Effector CD8-positive, alpha-beta T cell (primary cell): ENCODE measurements at places on chromosomes 7 and 10.

DNA sequence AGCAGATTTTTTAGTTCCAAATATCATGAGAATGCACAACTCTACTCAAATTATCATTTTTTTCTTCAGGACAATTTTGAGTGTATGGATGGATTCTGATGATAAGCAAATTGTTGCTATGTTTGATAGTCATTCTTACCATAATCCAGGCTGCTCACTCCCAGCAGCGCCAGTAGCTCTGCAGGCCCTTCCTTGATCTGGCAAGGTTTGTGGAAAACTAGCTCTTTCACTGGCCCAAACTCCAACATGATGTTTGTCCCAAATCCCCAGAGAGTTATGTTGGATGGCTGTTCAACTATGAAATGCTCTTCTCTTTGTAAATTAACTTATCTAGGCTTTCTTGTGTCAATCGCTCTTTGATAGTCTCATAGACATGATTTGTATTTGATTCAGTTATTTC, 933.7 kb downstream of the DNAJB9 start:
- no peak for DNase-seq

GRCh38 chr10:12512332-12513002, 163.1 kb downstream of the CAMK1D start:
- no peak for DNase-seq

- DNase-seq = no peak
Measured at GRCh38 chr7:4484545-4484944, 197.6 kb upstream of the FOXK1 start.

DNA sequence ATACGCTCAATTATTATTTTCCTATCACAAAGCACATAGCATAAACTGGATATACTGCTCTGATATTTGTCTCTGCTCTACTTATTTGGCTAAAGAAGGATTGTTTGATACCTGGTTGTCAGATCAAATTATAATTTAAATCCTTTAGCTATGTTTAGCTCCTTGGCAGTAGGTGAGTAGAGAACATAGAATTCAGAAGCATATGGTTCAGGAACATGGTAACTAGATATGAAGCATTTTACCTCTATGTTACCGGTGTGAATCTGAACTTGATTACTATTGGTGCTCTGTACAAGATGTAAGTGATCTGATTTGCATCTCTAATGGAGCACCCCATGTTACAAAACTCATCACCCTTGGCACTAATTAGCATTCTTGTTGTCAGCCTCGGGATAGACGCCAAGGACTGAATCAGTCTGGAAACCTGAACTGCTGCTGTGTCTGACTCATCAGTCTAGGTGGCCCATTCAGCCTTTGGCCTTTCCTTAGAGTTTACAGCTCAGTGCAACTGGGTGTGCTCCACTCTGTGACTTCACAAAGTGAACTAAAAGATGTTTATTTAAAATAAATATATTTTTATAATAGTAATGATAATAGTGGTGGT, 12.3 kb upstream of the MYPN start:
- no peak for DNase-seq

DNA sequence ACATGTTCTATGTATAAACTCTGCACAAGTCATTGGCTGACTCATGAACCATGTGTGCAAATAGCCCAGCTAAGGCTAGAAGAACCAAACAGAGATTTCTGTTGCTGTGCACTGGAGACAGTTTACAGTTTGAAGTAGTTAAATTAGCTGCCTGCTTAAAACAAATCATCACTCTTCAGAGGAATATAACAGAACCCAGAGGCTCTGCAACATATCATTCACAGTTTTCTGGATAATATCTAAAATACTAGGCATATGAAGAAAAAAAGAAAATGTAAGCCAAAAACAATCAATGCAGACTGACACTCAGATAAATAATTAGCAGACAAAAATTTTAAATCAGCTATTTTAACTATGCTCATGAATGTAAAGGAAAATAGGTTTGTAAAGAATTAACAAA, 23.6 kb upstream of the FAM204A start:
- DNase-seq = no peak

GRCh38 chr7:37531225-37531624, 82.6 kb upstream of the ELMO1 start:
- DNase-seq = no peak

DNA sequence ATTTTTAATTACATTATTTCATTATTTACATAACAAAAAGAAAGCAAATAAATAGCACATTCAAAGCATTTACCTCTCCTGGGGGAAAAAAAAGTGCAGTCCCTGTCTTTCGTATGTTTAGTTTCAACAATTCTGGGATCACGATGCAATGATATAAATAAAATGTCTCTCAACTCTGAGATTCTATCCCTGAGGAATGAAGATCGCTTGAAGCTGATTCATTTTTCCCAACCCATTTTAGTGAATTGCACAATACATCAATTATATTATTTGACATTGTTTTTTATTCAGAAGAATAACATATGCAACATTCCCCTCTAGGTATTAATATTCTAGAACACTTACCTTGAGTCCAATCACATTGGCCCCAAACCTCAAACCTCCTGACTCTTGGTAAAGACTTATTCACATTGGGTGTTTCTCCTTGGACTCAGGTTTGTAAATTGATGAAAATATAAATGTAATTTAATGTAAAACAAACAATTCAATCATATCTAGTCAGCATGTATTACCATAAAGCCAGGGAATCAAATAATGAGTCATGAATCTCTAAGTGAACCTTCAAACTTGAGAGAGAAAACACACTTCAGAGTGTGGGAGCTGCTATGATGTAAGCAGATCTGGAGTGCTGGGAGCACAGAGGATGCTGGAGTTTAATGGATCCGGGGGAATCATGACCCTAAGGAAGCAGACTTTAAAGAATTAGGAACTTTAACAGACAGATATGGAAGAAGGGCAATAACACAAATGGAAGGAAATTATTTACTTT, 5.3 kb upstream of the SCIN start:
- no peak for DNase-seq

GRCh38 chr10:42475168-42476098, 162.9 kb downstream of the ZNF33B start:
- DNase-seq = no peak

DNA sequence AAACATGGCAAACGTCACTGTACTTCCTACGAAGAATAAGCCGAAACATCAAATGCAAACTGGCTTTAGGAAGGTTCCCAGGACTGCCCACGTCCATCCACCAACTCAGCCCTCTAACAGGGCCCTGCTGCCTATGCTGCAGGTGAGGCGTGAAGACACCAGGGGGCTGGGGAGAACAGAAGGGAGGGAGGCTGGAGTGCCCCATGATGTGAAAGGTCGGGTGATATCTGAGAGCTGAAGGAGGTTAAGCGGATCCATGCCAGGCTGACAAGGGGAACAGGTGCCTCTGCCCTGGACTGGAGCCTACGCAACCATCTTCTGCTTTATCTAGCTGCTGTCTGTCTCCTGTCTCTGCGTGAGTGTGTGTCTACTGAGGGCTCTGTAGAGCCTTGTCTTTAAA, 40.2 kb upstream of the ATP6V0A4 start:
- DNase-seq = no peak

DNA sequence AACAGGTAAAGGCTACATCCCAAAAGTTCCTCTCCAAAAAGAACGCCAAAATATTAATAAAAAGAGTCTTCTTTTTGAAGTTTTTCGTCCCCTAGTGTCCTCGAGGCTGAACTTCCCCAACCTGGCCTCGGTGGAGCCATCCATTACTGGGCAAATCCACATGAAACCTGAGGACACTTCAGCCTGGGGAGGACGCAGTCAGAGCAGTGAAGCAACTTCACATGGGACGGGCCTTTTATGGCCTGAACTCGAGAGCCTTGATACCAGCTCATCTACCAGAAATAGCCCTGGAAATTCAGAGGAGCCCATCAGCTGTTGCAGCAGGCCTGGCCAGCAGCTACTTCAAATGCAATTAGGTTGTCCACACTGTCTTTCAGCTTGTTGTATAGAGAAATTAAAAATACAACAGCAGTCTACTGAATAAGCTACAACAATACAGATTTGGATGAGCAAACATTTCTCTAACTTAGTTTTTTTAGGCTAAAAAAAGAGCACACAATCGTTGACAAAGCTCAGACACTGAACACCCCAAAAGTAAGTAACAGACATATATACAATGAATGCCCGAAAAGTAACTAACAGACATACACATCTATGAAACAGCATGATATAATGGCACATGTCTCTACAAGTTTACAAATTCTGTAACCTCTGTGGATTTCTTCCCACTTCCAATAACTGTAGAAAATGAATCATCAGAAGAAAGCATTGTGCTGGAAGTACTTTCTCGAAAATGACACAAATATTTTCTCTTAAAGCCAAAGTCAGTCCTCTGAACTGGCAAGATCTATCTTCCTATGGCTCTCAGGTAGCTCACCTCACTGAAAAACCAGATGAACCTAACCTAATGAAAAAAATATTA, at the start of gene SVIL:
Gene SVIL, minus strand, starts transcription at position 208 of the 862 bp plus-strand sequence. CDS start 79,913 bp downstream, outside the sequence.
- DNase-seq = no peak

GRCh38 chr7:23533238-23533604, 1.4 kb upstream of the TRA2A start:
- no peak for DNase-seq

DNA sequence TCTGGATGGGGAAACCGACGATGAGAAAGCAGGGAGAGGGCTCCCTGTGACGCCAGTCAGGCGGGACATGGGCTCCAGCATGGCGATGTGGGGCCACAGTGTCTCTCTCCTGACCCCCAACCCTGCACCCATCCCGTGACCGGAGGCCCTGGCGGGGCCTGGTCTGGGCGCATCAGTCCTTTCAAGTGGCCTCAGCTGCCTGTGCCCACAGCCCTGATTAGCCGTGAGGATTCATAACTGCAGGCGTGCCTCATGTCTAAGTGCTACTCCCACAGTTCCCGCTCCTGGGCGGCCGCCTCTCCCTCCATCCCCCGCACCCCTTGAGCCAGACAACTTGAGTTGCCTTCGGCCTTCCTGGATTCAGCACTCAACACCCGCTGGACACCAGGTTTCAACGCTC, 240.8 kb downstream of the ELFN1 start:
- DNase-seq = no peak

GRCh38 chr10:117552156-117552631, 9.6 kb downstream of the EMX2 start:
- no peak for DNase-seq

DNA sequence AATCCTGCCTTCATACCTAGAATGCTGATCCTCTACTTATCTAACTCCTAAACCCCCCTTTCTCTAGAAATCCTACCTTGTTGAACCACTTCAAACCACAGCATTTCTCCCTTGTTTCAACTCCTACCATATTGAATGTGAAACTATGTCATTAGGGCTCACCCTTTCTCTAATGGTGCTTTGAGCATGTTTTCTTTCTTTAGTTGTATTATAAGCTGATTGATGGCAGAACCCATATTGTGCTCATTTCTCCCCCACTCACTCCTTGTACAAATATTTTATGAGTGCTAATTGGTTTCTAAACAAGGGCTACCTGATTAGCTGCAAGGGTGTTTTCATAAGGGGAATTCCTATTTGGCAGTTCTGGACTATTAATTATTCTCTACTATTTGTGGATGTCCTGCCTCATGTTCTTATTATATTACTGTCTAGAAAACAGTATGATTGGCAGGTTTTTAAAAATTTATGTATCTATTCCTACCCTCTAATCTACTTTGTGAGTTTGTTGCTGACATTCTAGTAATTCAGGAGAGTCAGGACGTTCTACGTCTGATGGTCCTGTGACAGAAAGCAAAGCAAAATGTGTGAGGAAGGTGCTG, 765.8 kb downstream of the KCNMA1 start:
- no peak for DNase-seq

DNA sequence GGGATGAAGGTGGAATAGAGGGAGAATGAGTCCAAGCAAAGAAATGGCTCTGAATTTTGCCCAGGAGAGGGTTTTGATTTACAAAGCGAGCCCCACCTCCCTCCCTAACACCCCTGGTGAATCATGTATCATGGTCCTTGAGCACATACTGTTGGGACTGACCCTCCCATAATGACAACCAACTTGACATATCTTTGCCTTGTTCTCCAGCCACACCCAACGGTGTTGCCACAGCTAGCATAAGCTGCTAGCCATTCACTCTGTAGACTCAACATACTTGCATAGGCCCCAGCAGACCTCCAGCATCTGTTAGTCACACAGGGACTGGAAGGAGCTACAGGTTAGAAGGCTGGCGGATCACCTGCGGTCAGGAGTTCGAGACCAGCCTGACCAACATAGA, 538.5 kb downstream of the KCNMA1 start:
- no peak for DNase-seq

DNA sequence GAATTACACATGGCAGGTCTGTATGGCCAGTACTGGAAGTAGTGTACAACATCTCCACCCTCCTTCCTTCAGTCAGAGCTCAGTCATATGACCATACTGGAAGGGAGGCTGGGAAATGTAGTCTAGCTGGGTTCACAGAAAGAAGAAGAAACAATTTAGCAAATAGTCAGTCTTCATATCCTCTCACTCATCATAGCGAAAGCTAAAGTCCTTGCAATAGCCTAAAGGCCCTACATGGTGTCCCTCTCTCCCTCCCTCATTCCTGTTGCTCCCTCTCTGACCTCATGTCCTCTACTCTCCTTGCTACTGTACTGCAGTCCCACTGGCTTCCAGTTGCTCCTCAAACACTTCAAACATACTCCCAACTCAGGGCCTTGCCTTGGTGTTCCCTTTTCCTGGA, 4.3 kb upstream of the CALU start:
- no peak for DNase-seq

GRCh38 chr10:36725581-36726520, 399.5 kb upstream of the ANKRD30A start:
- no peak for DNase-seq

DNA sequence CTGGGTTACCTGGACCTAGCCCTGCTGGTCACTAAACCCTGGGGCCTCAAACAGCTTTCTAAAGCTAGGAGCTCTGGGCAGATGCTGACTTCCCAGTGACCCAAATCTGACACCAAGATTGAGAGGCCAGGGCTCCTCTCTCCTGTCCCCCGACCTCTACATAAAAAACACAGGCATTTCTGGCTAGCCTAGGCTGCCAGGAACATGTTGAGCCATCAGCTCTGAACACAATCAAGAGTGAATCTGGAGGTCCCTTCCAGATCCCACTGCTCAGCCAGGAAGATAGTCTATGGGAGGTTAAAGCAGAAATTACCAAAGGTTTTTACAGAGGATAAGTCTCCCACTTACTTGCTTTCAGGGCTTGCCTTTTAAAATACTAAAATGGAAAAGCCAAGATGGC, 22.1 kb upstream of the PDE1C start:
- DNase-seq = no peak

GRCh38 chr10:108771106-108771505, 1152.2 kb downstream of the XPNPEP1 start:
- no peak for DNase-seq

GRCh38 chr10:14812271-14812670, 25.6 kb downstream of the CDNF start:
- DNase-seq = no peak
